Upper lobe of right lung (tissue), 1 donor: ENCODE measurements at places on chromosomes 2 and 18. TPM values are rescaled to one million over a fixed set of nuclear protein-coding genes. Genes with fewer than 3 reads are reported as not detected.

DNA sequence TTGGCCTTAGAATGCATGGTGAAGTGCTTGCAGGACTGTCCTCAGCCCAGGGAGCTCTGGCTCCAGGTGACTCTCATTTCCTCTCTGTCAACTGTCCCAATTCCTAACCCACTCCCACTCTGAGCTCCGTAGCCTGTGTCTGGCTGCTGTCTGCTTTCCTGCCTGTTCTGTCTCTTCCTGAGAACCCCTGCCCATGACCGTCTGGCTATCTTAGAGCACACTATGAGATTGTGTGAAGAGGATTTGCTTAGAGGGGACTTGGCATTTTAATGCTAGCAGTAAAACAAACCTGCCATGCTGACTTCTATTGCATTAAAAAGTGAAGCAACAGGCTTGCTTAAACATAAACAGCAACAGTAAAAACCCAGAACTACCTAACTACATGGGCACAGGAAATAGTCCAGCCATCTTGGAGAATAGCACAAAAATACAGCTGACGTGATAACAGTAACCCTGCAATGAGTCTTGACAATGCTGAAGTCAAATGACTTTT is 234.7 kb downstream of the PRKCE start:
- no peak overlapping the region for H3K4me3 ChIP-seq
- peak overlapping the region; percentile 44 for H3K27ac ChIP-seq
- no peaks in the 10 kb centered on the region for H3K36me3 ChIP-seq
- H3K4me1 ChIP-seq, result peaks cover 86% of the 10 kb centered on the region
- DNase-seq, result no peak

GRCh38 chr2:37654932-37655841 is 16.3 kb downstream of the CDC42EP3 start:
- H3K27ac ChIP-seq, result peak overlapping the region; percentile 77
- no peaks in the 10 kb centered on the region for H3K36me3 ChIP-seq
- no peaks in the 10 kb centered on the region for H3K27me3 ChIP-seq
- no peak for DNase-seq
- no peak overlapping the region for H3K4me3 ChIP-seq
- H3K4me1 ChIP-seq, result peaks cover 92% of the 10 kb centered on the region

- H3K27ac ChIP-seq, result peak overlapping the region; percentile 49
- no peak for DNase-seq
- H3K27me3 ChIP-seq, result no peaks in the 10 kb centered on the region
These were observed 363 bp upstream of the RFTN2 start for GRCh38 chr2:197675711-197676188.

DNA sequence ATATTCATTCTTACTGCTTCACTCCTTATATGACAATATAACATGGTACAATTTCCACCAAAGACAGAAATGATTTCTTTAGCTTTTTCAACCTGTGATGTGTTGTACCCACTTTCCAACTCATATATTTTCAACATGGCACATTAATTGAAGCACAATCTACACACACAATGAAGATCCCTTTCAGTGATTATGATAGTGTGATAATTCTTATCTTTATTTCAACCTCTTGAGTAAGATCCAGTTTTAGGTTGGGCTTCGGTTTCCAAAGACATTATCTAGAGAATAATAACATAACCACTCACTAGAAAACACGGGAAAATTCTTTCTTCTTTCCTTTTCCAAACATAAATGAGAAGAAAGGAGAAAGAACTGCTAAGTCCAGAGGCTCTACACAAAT is 3.4 kb upstream of the DSG3 start:
- no peaks in the 10 kb centered on the region for H3K4me1 ChIP-seq
- DNase-seq, result no peak
- no peaks in the 10 kb centered on the region for H3K36me3 ChIP-seq
- no peak overlapping the region for H3K27ac ChIP-seq
- no peak overlapping the region for H3K4me3 ChIP-seq
- no peaks in the 10 kb centered on the region for H3K27me3 ChIP-seq

Gene UGT1A5
- not detected for total RNA-seq

DNA sequence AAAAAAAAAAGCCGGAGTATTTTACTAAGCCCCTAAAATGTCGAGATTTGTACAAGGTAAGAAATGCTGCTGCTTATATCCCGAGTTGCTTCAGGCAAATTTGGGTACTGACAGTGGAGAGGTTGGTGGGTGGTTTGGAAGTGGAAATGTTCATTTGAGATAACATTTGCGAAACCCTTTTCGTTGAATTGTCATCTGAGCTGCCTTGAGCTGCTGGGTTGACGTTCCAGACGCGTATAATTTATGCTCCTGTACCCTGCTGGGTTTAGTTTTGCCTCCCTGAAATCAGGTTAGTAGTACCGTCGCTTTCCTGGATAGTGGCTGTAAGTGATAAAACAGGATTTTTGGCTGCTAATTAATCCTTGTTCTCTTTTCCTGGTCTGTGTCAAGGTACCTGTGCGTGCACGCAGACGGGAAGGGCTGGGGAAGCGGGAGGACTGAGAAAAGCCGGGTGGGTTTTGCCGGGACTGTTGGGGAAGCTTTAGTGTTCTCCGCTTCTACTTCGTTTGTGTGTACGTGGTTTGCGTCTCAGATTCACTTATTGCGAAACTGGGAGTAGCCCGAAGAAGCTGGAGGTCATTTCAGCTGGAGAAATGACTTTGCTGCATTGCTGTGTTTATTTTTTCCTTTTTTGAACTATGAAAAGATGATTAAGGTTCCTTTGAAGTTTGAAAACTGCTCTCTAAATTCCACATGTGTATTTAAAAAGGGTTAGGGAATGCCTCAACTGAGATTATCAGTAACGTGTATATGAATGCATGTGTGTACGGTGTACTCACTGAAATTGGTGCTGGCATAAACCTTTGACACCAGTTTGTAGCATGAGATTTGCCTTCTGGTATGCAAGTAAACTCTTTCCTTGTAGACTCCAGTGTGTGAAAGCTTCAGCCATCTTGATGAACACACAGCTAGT is 709 bp downstream of the UGP2 start:
- no peaks in the 10 kb centered on the region for H3K36me3 ChIP-seq
- H3K27me3 ChIP-seq, result no peaks in the 10 kb centered on the region
- peaks cover 50% of the 10 kb centered on the region for H3K4me1 ChIP-seq
- peak; percentile 66 for DNase-seq
- peak overlapping the region; percentile 93 for H3K4me3 ChIP-seq

Gene SPATA3
- total RNA-seq, result not detected

GRCh38 chr18:75698861-75699260 is 271.4 kb upstream of the SMIM21 start:
- H3K27me3 ChIP-seq, result no peaks in the 10 kb centered on the region
- no peak overlapping the region for H3K27ac ChIP-seq
- H3K4me3 ChIP-seq, result no peak overlapping the region
- H3K4me1 ChIP-seq, result no peaks in the 10 kb centered on the region

DNA sequence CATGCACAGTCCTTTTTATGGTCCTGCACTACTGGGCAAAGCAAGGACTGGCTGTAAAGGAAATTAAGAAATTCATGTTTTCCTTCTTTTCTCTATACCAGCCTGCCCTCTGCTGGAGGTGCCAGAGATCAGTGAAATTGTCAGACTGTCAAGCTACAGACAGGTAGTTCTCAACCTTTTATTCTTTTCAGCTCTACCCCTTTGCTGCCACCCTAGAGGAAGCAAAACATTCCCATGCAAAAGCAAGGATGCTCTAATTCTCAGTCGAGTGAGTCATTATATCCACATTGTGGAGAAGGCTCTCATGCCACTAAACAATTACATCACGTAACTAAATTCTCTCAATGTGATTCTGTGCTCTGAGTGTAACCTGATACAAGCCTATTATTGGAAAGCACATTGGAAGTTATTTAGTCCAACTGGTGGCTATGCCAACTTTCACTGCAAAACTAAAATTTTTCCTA is 25.0 kb upstream of the RAPGEF4 start:
- peaks cover 14% of the 10 kb centered on the region for H3K27me3 ChIP-seq
- no peak for DNase-seq
- H3K27ac ChIP-seq, result no peak overlapping the region
- H3K36me3 ChIP-seq, result no peaks in the 10 kb centered on the region

- H3K4me3 ChIP-seq, result no peak overlapping the region
- H3K27ac ChIP-seq, result no peak overlapping the region
- no peak for DNase-seq
- H3K36me3 ChIP-seq, result no peaks in the 10 kb centered on the region
- peaks cover 10% of the 10 kb centered on the region for H3K4me1 ChIP-seq
These were observed 6.4 kb upstream of the PTPN4 start for GRCh38 chr2:119753041-119753929.

GRCh38 chr18:41940506-41941215 is 14.4 kb upstream of the PIK3C3 start:
- no peaks in the 10 kb centered on the region for H3K4me1 ChIP-seq
- H3K27me3 ChIP-seq, result peaks cover 8% of the 10 kb centered on the region
- H3K4me3 ChIP-seq, result no peak overlapping the region
- H3K36me3 ChIP-seq, result no peaks in the 10 kb centered on the region
- H3K27ac ChIP-seq, result no peak overlapping the region

DNA sequence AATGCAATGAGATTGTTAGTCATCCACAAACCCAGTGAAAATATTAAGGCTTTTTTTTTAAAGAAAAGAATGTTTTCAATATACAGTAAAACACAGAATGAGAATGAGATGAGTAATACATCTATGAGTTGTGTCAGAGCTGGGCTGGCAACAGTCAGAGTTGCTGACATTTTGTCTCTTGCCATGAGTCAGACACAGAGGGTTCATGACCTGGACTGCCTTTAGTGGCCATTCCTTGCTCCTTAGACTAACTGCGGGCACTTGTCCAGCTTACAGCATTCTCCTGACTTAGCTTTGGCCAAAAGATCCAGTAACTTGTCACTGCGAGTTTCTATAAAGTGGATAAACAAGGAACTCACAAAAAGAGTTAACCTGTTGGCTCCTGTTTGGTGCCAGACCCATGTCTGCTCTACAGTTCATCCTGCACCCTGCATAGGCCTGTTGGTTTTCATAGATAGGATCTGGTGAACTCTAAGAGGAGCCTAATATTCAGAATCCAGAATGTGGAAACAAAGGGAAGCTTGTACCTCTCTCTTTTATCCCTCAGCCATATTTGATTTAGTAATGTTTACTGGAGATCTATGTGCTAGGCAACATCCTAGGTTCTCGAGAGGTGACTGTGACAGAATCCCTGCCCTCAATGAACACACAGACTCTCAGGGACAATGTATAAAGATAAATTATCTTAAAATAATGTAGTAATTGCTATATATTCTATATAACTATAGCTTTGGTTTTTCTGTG is 391.5 kb upstream of the VWC2L start:
- H3K27ac ChIP-seq, result no peak overlapping the region
- no peak for DNase-seq
- H3K4me1 ChIP-seq, result no peaks in the 10 kb centered on the region
- no peaks in the 10 kb centered on the region for H3K27me3 ChIP-seq
- H3K36me3 ChIP-seq, result no peaks in the 10 kb centered on the region

DNA sequence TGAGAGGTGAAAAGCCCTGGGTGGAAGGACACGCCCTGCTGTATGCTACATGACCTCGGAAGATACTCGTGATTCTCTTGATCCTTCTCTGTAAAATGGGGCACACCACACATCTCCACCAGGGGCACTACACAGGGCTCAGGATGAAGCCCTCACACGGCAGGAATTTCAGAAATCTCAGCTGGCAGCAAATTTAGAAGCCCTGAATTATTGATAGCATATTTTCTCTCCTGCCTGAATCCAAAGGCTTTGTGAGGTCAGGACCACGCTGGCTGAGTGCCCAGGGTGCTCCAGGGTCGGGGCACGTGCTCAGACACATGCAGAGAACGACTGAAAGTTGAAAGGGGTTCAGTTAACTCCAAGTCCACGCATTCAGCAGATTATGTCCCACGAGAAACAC is 42.1 kb upstream of the GALR1 start:
- H3K27me3 ChIP-seq, result no peaks in the 10 kb centered on the region
- H3K27ac ChIP-seq, result peak overlapping the region; percentile 71
- H3K4me3 ChIP-seq, result peak overlapping the region; percentile 1

Gene CHST10
- total RNA-seq, result 8.4 TPM

- H3K27ac ChIP-seq, result no peak overlapping the region
- H3K4me1 ChIP-seq, result peaks cover 5% of the 10 kb centered on the region
- no peaks in the 10 kb centered on the region for H3K36me3 ChIP-seq
- H3K4me3 ChIP-seq, result peak overlapping the region; percentile 73
These were observed 845 bp downstream of the CFAP210 start for GRCh38 chr2:169693360-169693759.

DNA sequence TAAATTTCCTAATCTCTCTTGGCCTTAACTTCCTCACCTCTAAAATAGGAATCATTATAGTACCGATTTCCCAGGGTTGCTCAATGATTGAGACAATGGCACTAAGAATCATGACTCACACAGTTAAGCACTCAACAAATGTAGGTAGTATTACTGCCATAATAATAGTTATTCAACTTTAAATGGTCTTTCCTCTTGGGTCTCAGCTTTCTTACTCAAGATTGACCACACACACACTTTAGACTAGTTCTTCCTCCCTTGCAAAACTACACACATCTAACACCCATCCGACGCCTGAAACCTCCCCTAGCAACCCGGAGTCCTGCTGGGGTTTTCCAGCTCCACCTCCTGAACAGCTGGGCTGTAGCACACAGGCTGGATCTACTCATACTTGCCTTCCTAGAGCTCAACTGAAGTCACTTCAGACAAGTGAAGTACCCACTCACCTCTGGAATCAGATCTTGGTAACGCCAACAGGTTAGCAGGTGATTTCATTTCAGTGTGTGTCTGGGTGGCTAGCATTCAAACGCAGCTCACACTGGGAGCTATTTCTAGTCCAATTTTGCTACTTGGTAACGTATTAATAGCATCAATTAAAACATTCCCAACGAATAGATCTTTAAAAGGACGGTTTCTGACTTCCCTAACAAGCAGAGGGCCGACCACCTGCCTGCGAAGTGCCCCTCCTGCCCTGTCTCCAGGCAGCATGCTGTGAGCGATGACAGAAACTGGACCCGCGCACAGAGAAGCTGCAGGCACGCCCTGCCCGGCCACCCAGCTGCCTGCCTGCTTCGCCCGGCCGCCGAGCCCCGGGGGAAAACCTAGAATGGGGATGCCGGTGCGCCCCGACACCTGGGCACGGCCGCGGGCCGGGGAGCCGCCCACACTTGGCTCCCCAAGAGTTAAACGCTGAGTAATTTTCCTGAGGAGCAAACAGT is 1.1 kb downstream of the UXS1 start:
- DNase-seq, result peak; percentile 85
- peak overlapping the region; percentile 91 for H3K4me3 ChIP-seq
- H3K27ac ChIP-seq, result peak overlapping the region; percentile 55

DNA sequence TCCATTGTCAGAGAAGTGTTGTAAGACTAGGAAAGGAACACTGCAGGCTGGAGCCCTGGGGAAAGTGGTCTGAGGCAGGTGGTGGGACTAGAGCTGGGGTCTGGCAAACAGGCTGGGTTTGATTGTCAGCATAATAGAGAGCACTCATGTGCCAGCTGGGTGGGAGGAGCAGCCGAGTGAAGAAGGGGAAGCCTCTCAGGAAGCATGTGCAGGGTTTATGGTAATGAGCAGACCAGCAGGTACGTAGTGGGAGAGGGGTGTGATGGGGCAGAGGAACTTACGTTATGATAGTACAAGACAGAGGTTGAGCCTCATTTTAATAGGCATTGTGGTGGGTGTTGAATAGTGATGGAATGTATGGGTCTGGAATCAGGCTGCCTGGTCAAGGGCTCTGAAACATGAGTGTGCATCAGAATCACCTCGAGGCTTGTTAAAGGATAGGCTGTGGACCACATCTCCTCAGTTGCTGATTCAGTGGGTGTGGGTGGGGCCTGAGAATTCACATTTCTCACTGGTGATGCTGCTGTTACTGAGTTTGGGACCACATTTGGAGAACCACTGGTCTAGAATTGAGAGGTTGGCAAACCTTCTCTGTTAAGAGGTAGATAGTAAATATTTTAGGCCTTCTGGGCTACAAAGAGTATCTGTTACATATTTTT is 1.7 kb upstream of the MGAT5 start:
- no peaks in the 10 kb centered on the region for H3K36me3 ChIP-seq
- peaks cover 21% of the 10 kb centered on the region for H3K4me1 ChIP-seq
- DNase-seq, result no peak
- H3K27me3 ChIP-seq, result no peaks in the 10 kb centered on the region
- H3K4me3 ChIP-seq, result no peak overlapping the region
- H3K27ac ChIP-seq, result no peak overlapping the region
